ENCODE measurements at places on chromosomes 11 and 22.

DNA sequence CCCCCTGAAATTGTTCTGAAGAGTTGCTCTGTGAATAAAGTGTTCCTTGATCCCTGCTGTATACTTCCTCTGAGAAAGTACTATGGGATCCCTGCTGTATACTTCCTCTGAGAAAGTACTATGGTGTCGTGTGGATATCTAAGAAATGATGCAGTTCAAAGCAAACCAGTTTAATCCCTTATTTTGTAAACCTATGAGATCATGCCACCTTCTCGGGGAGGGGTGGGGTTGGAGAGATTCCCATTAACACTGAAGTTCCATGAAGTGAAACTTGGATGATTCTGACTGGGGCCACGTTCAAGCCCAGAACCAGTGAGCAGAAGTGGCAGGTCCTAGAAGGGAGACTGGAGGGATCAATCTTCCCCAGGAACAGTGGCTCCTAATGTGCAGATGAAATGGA, 13.0 kb upstream of the TP53AIP1 start:
- DNase-seq: no peak

GRCh38 chr22:19929586-19930550, 11.7 kb upstream of the COMT start:
- DNase-seq: no peak

DNA sequence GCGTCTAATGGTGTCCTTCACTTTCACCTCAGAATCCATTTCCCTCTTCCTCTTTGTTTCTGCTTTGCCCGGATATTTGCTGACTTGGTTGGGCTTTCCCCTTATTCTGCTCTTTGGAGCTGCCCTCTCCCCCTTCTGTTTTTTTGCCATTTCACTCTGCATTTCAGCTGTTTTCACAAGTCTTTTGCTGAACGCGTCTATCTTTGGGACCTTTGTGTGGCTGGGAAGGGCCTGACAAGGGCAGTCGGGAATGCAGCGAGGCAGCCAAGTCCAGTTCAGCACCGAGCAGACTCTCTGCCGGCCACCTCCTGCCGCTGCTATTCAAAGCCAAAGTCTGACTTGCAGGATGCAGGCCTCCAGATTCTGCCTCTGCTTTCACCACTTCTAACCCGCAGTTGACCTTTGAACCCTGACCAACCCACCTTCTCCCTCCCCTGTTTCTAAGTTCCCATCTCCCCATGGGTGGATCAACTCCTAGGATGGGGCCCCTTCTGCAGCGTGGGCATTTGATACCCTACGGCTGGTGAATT, 38.2 kb downstream of the FEZ1 start:
- no peak for DNase-seq

DNA sequence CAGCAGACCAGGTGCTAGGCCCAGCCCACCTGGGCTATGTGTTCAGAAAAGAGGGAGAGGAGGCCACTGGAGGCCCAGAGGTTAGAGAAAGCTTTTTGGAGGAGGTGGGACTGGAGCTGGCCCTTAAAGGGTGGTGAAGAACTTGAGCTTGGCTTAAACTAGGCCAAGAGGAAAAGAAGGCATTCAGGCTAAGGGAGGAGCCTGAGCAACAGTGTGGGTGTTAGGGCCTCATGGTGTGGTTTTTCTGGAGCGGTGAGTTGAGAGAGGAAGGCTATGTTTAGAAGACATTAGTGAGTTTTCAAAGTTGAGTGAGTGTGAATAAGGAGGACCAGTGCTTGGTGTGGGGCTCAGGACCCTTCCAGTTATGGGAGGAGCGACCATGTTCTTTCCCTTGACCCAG, 6.2 kb downstream of the TAF6L start:
- DNase-seq: no peak

DNA sequence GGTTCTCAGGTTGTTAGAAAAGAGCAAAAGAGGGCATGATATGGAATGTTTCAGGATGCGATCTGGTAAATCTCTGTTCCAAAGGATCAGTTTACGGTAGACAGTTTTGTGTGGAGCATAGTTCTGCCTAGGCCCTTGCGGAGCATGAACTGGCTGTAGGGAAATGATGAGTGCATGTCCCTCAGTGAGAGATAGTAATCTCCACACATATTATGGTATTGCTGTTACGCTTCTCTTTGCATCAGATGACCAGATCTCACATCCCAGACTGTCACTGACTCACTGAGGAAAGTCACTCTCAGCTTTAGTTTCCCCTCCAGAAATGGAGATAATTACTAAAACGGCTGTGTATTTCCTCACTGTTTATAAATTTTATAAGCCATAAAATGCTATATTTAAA, 836.0 kb downstream of the JRKL start:
- no peak for DNase-seq

- peak; percentile 53 for DNase-seq
Observed at GRCh38 chr11:64970731-64971151, 1.2 kb downstream of the MAJIN start.

GRCh38 chr11:67290801-67291200, 1.7 kb downstream of the ANKRD13D start:
- no peak for DNase-seq

GRCh38 chr11:123429913-123430720, at the start of gene GRAMD1B:
GRAMD1B (plus strand) TSS chr11:123430269; CDS start chr11:123430793, 524 bp downstream.
- peak; percentile 76 for DNase-seq

DNA sequence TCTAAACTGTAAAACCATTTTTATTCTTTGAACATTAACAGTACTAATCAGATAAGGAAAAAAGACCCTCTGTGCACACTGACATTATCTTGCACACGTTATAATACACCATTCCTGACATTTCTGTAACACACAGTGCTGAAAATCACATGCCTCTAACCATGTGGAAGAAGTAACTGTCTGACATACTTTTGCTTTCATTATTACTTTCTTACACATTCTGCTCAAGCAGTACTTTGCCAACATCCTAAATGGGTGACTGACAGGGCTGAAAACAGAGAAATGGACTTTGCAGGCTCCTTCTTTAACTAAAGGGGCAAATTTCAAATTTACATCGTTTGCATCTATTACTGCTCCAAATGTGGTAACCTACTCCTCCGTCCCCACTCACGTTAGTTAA, 22.8 kb upstream of the TP53AIP1 start:
- no peak for DNase-seq

- no peak for DNase-seq
Observed at GRCh38 chr11:63764340-63764678, 4.3 kb downstream of the ZFTA start.

- DNase-seq: no peak
Observed at GRCh38 chr22:44213489-44214043, 32.8 kb downstream of the PARVG start.

DNA sequence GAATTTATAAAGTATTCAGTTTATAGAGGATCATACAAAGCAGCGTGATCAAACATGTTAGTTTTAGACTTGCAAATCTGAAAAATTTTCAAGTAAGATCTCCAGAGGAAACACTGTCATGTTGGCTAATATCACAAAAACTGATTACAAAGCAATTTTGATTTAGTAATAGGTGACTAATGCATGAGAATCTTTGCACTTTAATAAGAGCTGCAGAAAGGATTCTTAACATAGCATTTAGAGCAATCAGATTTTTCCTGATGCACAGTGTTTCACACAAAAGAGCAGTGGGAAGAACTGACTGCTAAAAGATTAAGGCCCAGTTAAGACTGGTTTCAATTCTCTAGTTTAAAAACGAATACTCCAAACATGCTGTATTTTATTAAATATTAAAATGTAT, 321.2 kb downstream of the GUCY1A2 start:
- DNase-seq: no peak

GRCh38 chr11:14544611-14545010, 24.4 kb upstream of the PSMA1 start:
- DNase-seq: no peak

DNA sequence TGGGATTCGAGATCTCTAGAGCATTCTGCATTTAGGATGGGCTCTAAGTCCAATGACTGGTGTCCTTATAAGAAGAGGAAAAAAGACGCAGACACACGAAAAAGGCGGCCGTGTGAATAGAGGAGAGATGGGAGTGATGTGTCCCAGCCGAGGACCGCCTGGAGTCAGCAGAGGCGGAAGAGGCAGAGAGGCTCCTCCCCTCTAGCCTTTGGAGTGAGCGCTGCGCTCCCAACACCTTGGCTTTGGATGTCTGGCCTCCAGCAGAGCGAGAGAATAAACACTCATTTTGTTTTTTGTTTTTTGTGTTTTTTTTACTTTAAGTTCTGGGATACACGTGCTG, 83.0 kb upstream of the RTL6 start:
- DNase-seq: no peak

GRCh38 chr11:40387240-40387980, 1072.0 kb downstream of the LRRC4C start:
- DNase-seq: no peak

Measured in activated CD4-positive, alpha-beta T cell treated with anti-CD3 and anti-CD28 coated beads, Interleukin-2, amount 50 U/mL, for 48 hours (primary cell).